ENCODE measurements at places on chromosomes 2 and 18.

DNA sequence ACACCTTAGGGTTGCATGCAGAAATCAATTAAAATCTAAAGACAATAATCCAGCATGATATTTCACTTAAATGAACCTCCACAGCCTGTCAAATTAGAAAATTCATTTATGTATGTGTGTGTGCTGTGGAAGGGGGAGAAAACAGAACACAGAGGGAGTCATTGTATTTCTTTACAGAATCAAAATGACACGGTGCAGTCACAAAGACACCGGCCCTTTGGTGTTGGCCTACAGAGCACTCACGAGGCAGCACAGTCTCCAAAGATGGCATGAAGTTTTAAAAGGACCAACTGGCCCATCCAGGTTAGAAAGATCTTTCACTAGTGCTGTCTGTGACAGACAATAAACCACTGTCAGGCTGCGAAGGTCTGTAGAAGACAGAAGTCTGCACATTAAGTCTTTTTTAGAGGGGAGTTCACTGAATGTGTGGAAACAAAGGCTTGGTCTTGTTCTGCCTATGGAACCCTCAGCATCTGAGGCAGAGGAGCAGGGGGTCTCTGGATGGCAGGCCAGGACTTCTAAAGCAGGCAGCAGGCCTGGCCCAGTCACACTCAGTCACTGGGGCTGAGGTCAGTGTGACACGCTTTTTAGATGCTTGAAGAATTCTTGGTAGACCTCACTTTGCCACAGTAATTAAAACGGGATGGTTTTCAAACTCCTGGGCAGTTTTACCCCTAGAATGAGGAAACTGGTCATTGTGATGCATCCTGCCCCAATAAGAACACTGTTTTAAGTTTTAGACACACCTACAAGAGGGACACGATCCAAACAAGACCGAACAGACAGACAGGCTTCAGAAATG lies 184.9 kb downstream of the AFF3 start:
- peak; percentile 59 for DNase-seq

DNA sequence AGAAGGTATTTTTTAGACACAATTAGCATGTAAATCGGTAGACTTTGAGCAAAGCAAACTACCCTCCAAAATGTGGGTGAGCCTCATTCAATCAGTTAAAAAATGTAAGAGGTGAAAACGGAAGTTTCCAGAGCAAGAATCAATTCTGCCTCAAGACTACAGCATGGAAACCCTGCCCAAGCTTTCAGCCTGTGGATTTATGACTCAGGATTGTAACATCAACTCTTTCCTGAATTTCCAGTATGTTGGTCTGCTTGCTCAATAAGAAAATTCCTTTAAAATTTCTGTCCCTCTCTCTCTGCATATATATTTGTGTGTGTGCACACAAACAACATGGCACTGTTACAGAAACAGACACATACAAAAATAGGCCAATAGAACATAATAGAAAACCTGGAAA lies 228.6 kb upstream of the DOK6 start:
- DNase-seq, result no peak

DNA sequence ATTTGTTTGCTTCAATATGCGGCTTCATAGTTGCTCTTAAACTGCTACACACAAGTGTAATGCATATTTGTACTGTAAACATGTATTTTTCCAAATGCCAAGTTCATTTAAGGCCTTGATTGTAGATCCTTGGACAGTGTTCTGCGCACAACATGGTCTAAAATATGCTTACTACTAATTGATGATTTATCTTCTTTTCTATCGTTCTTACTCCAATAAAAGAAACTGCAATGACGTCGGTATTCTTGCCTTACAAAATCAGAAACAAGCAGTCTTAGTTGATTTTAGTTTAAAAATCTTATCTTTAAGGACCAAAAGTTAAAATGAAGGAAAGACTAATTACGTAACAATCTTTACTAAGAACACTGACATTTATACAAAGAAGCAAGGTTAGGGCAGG lies 224.3 kb upstream of the SMAD7 start:
- no peak for DNase-seq

DNA sequence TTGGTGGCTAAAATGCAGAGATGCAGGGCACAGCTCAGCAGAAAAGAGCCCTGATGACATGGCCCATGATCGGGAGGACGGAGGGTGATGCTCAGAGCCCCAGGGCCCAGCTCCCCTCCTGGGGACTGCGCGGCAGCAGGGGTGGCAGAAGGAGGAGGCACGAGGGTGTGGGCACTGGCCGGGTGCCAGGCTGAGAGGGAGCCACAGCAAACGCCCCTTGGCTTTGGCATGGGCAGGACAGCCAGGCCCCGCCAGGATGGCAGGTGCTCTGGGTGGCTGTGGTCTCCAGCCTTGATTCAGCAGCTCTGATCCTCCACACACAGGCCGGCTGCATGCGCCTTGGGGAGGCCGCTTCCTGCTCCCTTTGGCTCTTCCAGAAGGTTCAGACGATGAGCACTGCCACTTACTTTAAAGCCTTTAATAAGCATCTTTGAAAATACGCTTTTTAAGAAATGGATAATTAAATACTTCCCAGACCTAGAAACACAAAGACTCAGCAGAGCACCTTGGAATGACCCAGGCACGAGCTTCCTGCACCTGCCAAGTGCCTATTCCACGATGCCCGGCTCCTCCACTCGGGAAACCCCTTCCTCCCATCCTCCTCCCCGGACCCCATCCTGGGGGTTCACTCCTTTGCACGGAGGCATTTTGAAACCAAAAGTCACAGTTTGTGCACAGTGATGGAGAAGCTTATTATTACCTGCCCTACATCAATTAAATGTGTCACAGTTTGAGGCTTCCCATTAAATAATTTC lies 78.5 kb upstream of the SNTG2 start:
- DNase-seq, result no peak

- DNase-seq, result no peak
Measured at GRCh38 chr18:35122586-35123224, 81.5 kb downstream of the MAPRE2 start.

DNA sequence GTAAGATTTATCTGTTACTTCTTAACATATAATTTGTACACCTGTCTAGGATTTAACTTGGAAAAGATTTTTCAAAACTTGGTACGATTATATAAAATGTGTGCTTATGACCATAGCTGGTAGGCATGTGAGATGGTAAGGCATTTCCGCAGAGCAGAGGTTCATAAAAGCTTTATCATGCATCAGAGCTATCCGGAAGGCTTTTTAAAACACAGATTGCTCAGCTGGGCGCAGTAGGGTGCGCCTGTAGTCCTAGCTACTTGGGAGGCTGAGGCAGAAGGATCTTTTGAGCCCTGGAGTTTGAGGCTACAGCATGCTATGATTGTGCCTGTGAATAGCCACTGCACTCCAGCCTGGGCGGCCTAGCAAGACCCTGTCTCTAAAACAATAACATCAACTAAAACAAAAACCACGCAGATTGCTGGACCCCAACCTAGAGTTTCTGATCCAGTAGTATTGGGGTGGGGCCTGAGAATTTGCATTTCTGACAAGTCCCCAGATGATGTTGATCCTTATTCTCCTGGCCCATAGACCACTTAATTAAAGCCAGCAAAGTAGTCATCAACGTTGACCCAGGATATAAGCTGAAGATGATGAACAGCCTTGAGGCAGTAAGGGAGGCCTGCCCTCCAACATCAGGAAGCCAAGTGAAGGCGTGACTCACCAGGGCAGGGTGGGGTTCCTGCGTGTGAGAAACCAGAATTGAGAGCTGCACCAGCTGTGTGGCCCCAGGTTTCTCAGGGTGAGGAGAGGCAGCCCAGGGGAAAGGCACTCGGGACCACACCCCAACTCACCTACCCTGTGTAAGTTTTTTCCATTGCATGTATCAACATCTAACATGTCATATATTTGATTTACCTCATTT lies 21.6 kb upstream of the SLC20A1 start:
- DNase-seq, result peak; percentile 20
